ENCODE measurements at places on chromosomes 11 and 22.

- H3K36me3 ChIP-seq = no peaks in the 10 kb centered on the region
- H3K27ac ChIP-seq = no peak overlapping the region
- H3K4me1 ChIP-seq = peaks cover 6% of the 10 kb centered on the region
- H3K4me3 ChIP-seq = no peak overlapping the region
These were observed 4.6 kb downstream of the MOB2 start for GRCh38 chr11:1481861-1482441.

DNA sequence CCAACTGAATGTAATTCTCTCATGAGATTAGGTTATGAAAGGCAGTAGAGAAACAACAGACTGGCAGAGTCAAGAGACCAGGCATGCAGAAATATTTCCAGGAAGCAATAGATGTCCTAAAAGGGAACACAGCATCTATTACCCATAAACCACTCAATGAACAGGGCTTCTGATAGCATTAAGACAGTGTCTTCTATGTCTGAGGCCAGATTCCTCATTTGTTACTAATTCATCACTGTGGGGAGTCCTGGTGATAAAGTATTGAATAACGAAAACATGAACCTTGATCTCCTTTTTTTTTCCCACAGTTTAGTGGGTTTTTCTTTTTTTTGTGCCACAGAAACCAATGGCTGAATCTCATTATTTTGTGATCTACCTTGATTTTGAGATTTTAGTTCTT is 339.0 kb downstream of the METTL15 start:
- no peaks in the 10 kb centered on the region for H3K4me1 ChIP-seq
- no peaks in the 10 kb centered on the region for H3K27me3 ChIP-seq
- H3K27ac ChIP-seq = no peak overlapping the region
- no peak for DNase-seq

GRCh38 chr11:63694596-63694995 is 13.3 kb downstream of the RTN3 start:
- H3K4me3 ChIP-seq = no peak overlapping the region
- DNase-seq = no peak
- H3K4me1 ChIP-seq = no peaks in the 10 kb centered on the region
- no peaks in the 10 kb centered on the region for H3K27me3 ChIP-seq
- H3K27ac ChIP-seq = no peak overlapping the region

DNA sequence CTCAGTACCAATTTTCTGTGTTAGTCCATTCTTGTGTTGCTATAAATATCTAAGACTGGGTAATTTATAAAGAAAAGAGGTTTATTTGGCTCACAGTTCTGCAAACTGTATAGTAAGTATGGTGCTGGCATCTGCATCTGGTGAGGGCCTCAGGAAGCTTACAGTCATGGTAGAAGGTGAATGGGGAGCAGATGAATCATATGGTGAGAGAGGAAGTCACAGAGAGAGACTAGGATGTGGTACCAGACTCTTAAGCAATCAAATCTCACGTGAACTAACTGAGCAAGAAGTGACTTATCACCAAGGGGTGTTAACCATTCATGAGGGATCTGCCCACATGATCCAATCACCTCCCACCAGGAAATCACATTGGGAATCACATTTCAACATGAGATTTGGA is 60.8 kb upstream of the ZBED5 start:
- peaks cover 3% of the 10 kb centered on the region for H3K4me1 ChIP-seq
- no peak overlapping the region for H3K4me3 ChIP-seq
- peaks cover 4% of the 10 kb centered on the region for H3K27me3 ChIP-seq
- no peak for DNase-seq

- no peaks in the 10 kb centered on the region for H3K36me3 ChIP-seq
- no peak overlapping the region for H3K27ac ChIP-seq
- no peaks in the 10 kb centered on the region for H3K4me1 ChIP-seq
These were observed 80.1 kb upstream of the BIRC3 start for GRCh38 chr11:102237096-102237735.

GRCh38 chr11:77055101-77055561 is 11.6 kb upstream of the CAPN5 start:
- H3K4me3 ChIP-seq = no peak overlapping the region
- peaks cover 12% of the 10 kb centered on the region for H3K27me3 ChIP-seq
- no peaks in the 10 kb centered on the region for H3K4me1 ChIP-seq
- H3K36me3 ChIP-seq = no peaks in the 10 kb centered on the region
- H3K27ac ChIP-seq = no peak overlapping the region

GRCh38 chr22:38623351-38623750 is 32.8 kb downstream of the FAM227A start:
- H3K4me3 ChIP-seq = no peak overlapping the region
- H3K4me1 ChIP-seq = no peaks in the 10 kb centered on the region
- H3K36me3 ChIP-seq = no peaks in the 10 kb centered on the region
- H3K27me3 ChIP-seq = peaks cover 4% of the 10 kb centered on the region

DNA sequence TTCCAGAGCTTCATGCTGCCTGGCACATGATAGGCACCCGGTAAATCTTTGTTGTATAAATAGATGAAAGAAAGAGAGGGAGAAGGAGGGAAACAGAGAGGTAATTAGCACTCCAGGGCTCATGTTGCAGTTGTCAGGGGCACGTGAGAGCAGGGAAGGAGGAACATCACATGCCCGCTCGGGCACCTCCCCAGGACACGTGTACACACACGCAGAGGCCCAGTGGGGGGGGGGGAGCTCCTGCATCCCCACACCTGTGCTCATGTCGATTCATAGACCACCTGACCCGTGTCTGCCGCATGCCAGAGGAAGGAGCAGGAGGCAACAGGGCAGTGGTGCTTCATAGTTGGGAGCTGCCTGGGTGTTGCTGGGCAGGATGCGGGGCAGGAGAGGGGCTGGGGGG is 37.1 kb upstream of the NNMT start:
- H3K4me1 ChIP-seq = peaks cover 24% of the 10 kb centered on the region
- H3K36me3 ChIP-seq = no peaks in the 10 kb centered on the region
- H3K27ac ChIP-seq = peak overlapping the region; percentile 73
- H3K4me3 ChIP-seq = no peak overlapping the region
- DNase-seq = no peak

- DNase-seq = no peak
- no peaks in the 10 kb centered on the region for H3K36me3 ChIP-seq
- H3K4me3 ChIP-seq = no peak overlapping the region
- no peak overlapping the region for H3K27ac ChIP-seq
These were observed 390.6 kb upstream of the B3GAT1 start for GRCh38 chr11:134802598-134802997.

GRCh38 chr11:69050592-69051380 is 2.1 kb downstream of the TPCN2 start:
- H3K4me1 ChIP-seq = peaks cover 49% of the 10 kb centered on the region
- H3K27me3 ChIP-seq = peaks cover 8% of the 10 kb centered on the region
- H3K27ac ChIP-seq = peak overlapping the region; percentile 55
- H3K36me3 ChIP-seq = peaks cover 6% of the 10 kb centered on the region
- peak overlapping the region; percentile 12 for H3K4me3 ChIP-seq

GRCh38 chr11:47620836-47621378 is 21.5 kb downstream of the MTCH2 start:
- no peak overlapping the region for H3K4me3 ChIP-seq
- no peak overlapping the region for H3K27ac ChIP-seq
- DNase-seq = no peak
- peaks cover 21% of the 10 kb centered on the region for H3K4me1 ChIP-seq
- peaks cover 40% of the 10 kb centered on the region for H3K36me3 ChIP-seq
- H3K27me3 ChIP-seq = no peaks in the 10 kb centered on the region

DNA sequence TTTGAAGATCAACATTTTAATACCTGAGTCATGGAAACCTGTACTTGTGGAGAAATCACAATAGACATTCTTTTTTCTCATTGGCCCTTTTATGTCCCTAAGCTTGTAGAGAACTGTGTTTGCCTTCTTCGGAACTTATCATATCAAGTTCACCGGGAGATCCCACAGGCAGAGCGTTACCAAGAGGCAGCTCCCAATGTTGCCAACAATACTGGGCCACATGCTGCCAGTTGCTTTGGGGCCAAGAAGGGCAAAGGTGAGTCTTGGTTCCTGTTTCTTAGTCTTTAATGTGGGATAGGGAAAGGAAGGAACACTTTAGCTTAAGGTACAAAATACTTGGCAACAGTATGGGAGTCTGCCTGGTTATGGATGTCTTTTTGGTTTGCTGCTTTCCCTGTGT is 44.2 kb downstream of the CTNND1 start:
- no peak for DNase-seq
- H3K4me3 ChIP-seq = no peak overlapping the region
- peaks cover 13% of the 10 kb centered on the region for H3K4me1 ChIP-seq
- no peak overlapping the region for H3K27ac ChIP-seq

- H3K36me3 ChIP-seq = no peaks in the 10 kb centered on the region
- no peak for DNase-seq
- H3K27me3 ChIP-seq = peaks cover 10% of the 10 kb centered on the region
- H3K27ac ChIP-seq = no peak overlapping the region
These were observed 15.5 kb downstream of the EFCAB6 start for GRCh38 chr22:43796567-43796966.

DNA sequence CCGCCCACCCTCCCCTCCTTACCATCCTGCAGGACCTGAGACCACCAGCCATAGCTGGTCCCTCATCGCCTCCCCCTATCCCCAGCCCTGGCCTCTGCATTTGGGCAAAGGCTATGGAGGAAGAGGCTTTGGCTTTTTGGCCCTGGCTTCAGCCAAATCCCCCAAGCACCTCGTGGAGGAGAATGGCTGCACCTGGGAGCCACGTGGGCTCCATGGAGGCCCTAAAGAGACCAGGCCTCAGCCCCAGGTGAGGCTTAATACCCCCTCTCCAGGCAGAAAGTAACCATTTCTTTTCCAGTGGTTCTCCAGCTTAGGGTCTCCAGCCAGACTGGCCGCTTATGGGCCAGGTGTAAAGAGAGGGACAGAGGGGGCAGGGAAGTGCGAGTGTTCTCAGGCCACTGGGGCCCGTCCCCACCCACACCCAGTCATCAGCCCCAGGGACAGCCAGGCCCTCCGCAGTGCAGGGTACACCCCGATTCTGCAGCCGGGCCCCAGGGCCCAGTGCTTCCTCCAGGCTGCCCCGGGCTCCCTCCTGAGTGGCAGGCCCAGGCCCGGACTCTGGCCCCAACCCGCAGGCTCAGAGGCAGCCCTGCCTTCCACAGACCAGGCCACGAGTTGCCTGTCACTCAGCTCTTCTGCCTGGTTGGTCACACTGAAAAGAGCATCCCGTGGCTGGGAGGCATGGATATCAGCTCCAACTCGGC is 26.4 kb downstream of the CDKN1C start:
- H3K4me1 ChIP-seq = peaks cover 5% of the 10 kb centered on the region
- no peak for DNase-seq
- H3K27ac ChIP-seq = no peak overlapping the region

- no peak overlapping the region for H3K27ac ChIP-seq
- peaks cover 2% of the 10 kb centered on the region for H3K4me1 ChIP-seq
- no peak overlapping the region for H3K4me3 ChIP-seq
These were observed 46.2 kb downstream of the C11orf71 start for GRCh38 chr11:114354076-114354475.

DNA sequence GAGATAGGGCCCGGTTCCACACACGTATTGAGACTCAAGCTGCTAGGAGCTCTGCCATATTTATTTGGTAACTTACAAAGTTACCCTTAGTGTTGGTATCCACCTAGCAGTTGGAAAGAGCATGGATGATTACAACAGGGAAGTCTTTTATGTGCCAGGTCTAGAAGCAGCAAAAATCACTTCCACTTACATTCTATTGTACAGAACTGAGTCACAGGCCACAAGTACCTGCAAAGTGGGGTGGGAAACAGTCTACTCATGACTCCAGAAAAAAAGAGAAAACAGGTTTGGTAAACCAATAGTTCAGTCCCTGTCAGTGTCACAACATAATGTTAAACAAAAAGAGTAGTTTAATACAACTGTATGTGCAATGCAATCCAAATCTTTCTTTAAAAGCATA is 279.6 kb upstream of the PITPNB start:
- DNase-seq = no peak
- no peaks in the 10 kb centered on the region for H3K27me3 ChIP-seq
- no peak overlapping the region for H3K27ac ChIP-seq
- no peaks in the 10 kb centered on the region for H3K36me3 ChIP-seq

DNA sequence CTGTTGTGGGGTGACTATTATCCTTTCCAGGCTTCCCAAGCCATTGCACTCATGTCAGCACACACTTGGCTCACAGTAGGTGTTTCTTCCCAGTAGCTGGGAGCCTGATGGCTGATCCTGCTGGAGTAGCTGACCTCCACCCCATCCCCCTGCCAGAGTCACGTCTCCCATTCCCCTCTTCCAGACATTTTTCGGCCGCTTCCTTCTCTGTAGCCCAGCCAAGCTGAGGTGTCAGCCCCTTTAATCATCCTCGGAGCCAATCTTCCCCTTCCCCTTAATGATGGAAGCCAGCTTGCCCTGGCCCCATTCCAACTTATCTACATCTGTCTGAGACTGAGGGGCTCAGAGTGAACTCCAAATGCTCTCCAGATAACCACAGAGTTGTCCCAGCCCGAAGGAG is 550.7 kb downstream of the MN1 start:
- H3K27me3 ChIP-seq = no peaks in the 10 kb centered on the region
- no peak overlapping the region for H3K4me3 ChIP-seq
- no peak overlapping the region for H3K27ac ChIP-seq
- peaks cover 11% of the 10 kb centered on the region for H3K4me1 ChIP-seq

DNA sequence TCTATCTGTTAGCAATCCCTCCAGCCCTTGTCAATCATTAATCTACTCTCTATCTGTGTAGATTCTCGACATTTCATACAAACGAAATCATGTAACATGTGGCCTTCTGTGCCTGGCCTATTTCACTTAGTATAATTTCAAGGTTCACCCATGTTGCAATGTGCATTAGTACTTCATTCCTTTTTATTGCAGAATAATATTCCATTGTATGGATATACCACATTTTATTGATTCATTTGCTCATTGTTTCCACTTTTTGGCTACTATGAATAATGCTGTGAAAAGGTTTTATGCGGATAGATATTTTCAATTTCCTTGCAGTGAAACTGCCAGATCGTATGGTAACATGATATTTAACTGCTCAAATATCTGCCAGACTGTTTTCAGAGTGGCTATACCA is 100.1 kb downstream of the MIAT start:
- H3K27ac ChIP-seq = no peak overlapping the region
- no peaks in the 10 kb centered on the region for H3K4me1 ChIP-seq
- no peak for DNase-seq

- H3K4me1 ChIP-seq = peaks cover 36% of the 10 kb centered on the region
- H3K27me3 ChIP-seq = no peaks in the 10 kb centered on the region
- peaks cover 33% of the 10 kb centered on the region for H3K36me3 ChIP-seq
- peak; percentile 57 for DNase-seq
- peak overlapping the region; percentile 72 for H3K4me3 ChIP-seq
- H3K27ac ChIP-seq = no peak overlapping the region
These were observed 1.7 kb downstream of the RASGRP2 start for GRCh38 chr11:64742087-64742888.

DNA sequence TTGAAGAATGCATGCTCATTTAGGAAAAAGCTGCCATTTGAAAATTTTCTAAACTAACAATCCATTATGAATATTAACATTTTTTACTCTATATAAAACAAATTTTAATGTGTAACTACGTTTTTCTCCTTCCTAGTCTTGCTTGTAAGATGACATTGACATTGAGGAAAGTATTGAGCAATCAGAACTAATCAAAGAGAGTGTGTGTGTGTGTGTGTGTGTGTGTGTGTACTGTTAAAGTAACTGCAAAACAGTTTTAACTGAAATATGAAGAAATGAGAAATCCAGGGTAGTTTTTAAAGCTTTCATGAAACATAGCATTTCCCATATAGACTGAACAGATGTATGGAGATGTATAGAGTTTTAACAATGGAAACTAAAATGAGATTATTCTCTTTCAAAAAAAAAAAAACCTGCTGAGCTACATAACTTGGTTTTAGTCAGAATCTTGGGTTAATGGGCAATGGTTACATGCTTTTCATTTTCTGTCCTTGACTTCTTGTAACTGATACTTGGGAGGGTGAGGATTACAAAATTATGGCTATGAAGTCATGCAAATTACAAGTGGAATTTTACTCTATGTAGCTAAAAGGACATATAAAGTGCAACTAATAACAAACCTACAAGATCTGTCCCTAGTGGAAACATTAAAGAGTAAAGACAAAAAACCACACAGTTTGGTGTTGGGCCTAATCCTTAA is 2.0 kb downstream of the PDGFD start:
- H3K36me3 ChIP-seq = no peaks in the 10 kb centered on the region
- peaks cover 5% of the 10 kb centered on the region for H3K4me1 ChIP-seq
- peaks cover 28% of the 10 kb centered on the region for H3K27me3 ChIP-seq
- H3K4me3 ChIP-seq = no peak overlapping the region
- DNase-seq = no peak

Data from activated CD8-positive, alpha-beta T cell treated with anti-CD3 and anti-CD28 coated beads, Interleukin-2, amount 10 ng/mL, durations not matched to agents 7 days and 5 days (primary cell).